ENCODE measurements at places on chromosomes 7 and 10. TPM values are rescaled to one million over a fixed set of nuclear protein-coding genes. Genes with fewer than 3 reads are reported as not detected.
A peak's percentile ranks its signal among the peaks of the same experiment; 100 is the strongest.

DNA sequence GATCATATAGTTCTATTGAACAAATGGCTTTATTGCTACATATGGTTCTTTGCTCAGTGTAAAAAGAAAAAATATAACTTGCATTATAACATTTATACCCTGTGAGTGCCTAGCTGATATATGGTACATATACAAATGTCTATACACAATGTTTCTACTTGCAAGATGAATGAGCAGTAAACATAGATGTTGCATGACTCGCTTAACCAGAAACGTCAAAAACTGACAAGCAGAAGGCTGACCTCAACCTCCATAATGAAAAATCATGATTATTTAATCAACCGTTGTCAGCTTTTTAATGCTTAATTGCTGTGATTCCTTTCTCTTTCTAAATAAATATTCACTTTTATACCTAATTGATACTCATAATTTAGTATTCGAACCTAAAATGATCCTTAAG is 183.3 kb downstream of the PTN start:
- DNase-seq: peak; percentile 12

DNA sequence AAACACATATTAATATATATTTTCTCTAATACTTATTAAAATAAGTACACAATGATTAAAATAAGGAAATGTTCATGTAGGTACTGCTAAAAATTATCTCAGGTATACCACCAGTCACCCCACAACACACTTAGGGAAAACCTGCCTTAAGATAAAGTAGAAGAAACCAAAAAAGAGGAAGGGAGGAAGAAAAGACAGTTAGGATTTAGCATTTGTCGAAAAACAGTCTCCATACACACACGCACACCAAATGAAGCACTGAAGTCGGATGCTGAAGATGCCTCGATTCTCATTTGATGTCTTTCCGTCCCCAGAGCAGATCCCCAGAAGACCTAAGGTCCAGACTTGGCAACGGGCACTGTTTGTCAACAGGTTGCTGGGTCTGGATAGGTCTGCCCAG is 30.0 kb upstream of the ARID5B start:
- no peak for DNase-seq

The PLAC9 gene
- total RNA-seq: 16.7 TPM

DNA sequence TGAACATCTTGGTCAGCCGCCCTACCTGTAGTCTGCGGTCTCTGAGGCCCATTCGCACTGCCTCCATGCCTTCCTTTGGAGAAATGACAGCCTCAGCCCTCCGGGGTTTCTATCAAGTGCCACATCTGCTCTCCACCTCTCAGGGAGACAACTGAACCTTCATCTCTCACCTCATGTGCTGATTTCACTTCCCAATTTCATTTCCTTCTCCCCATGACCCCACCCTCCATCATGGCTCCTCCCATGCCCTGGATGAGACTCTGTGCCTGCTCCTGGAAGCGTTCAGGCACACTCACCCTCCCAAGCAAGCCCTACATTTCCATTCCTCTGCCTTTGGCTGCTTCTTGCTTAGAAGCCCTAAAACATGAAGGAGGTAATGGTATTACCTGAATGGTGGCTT is 7.8 kb upstream of the SCD start:
- no peak for DNase-seq

DNA sequence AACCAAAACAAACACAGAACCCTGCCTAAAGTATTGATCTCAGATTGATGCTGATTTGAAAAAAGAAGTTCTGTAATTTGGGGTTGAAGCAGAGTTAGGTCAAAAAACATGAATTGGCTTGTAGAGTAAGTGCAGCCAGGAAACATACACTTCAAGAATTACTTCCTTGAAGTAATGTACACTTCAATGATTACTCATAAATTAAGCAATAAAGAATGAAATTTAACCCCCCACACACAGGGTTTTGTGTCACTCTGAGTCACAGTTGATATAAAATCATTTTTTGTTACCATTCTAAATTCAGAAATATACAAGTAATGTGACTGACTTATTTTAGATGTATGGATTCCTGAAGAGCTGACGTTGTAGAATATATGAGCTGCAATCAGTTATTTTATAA is 622.2 kb downstream of the POM121L12 start:
- no peak for DNase-seq

DNA sequence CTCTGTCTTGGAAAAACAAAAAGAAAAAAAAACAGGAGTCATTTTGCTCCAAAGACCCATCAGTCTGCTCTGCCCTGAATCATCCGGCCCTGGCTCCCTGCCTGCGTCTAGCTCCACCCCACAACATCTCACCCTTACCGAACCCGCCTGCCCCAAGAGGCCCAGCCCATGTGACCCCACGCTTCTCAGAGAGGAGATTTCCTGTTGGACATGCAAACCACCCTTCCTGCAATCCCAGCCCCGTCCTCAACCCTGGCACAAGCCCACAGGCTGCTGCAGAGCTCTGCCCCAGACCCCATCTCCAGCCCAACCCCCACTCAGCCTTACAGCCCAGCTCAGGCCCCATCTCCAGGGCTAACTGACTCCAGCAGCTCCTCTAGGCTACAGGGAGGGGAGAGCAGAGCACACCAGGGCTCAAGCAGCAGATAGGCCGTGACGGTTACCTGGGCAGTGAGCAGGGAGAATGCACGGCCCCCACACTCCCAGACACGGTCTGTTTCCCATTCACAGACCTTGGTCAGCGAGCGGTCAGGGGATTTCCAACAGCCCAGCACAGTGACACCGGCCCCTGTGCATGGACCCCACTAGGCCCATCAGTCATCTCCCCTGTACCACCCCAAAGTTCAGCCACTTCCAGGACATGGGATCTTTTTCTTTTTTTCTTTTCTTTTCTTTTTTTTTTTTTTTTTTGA is 69.9 kb upstream of the GTF2I start:
- peak; percentile 88 for DNase-seq

DNA sequence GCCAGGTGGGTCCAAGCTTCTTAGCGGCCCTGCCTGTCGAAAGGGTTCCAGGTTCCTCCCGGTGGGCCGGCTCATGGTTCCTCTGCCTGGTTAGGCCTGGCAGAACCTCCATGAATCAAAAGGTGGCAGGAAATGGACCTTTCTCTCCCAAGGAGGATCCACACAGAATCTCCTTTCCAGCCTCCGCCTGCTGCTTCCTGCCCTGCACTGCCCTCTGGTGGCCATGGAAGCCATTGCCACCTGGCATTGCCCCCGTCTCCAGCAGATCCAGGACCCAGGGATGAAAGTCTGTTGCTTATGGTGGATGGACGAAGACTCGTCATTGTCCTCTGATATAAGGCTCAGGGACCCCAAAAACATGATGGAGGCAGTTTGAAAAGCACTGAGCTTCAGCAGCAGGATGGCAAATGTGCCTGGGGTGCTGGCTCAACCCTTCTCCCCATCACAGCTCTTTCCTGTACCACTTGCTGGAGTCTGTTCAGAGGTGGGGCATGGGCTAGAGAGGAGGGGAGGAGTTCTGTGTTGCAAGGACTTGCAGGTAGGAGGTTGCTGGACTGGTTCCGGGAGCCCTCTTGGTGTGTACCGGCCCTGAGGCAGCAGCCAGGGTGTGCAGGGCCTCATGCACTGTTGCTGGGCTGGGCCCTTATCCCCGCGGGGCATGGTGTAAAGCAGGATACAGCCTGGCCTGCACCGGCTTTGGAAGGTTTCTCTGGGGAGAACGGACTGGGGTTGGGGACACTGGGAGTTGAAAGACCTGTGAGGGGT is 11.3 kb upstream of the INMT start:
- peak; percentile 60 for DNase-seq

The ZWINT gene
- 10.9 TPM for total RNA-seq

GRCh38 chr10:121526135-121526790 is 72.0 kb downstream of the FGFR2 start:
- no peak for DNase-seq

DNA sequence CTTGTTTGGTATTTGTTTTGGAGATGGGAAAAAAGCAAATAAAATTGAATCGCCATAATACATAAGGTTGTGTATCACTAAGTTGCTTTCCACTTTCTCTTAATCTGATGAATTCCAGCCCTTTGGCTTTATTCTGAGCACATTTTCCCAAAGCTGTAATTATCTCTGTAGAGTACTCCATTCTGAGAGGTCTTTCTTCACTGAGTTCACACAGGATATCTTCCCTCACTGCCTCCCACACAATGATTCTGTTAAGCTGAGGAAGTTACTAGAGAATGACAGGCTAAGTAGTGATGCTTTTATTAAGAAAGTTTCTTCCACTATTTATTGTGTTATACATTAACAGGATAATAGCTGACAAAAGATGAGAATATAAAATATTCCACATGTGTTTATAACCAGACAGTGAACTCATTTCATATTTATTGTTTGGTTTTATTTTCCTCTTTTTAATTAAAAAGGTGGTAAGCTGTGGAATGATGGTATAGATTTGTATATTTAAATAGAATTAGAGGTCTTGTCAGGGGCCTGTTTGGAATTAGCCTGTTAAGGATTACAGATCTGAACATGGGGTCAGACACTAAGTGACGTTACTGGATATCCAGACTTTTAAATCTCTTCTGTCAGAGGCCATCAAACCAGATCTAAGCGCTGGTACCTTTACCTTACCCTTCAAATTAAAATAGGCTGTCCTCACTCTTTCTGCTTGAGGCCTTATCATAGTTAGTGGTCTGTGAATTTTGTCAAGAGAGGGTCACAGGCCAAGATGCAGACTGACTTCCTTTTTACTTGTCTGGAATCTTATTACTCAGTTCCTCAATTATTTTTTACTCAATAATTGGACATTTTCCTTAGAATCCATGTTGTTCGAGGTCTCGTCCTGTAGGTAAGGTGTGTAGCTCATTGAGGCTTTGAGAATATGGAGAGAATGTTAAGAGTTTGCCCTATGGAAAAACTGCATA is 8.4 kb downstream of the PLXDC2 start:
- peak; percentile 27 for DNase-seq

The RFC2 gene
- 11.8 TPM for total RNA-seq

DNA sequence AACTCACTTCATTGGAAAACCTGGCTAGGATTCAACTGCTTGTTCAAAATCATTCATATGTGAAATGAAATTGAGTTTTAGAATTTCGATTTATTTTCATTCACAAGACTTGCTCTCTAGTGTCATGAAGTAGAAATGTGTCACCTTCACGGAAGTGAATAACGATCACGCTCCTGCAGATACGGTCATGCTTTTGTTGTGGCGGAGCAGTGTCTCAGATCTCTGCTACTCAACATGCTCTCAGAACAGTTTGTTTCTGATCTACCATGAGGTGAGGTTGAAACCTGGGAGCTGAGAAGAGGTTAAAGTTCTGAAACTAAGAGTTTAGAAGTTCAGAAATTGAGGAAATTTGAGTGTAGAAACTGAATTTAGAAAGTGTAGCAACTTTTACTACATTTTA is 13.8 kb upstream of the PITRM1 start:
- no peak for DNase-seq
